Neural progenitor cell (in vitro differentiated cells): ENCODE measurements at places on chromosomes 2 and 18.
A peak's percentile ranks its signal among the peaks of the same experiment; 100 is the strongest.

DNA sequence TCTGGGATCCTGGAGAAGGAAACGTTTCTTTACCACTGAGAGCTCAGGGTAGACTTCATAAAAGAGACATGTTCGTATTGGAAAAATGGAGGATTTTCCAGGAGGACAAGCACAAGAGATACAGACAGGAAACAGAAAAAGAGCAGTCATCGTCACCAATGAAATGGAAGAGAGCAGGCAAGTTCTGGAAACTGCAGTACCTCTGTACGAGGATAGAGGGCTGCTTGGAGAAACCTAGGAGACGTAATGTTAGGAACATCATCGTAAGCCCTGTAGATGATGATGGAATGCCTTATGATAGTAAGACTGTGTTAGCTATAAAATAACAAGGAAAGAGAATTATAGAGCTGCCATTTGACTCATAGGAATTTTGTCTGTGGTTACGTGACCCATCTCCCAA, 121.1 kb upstream of the KLHL14 start:
- DNase-seq, result no peak

- DNase-seq, result no peak
Measured at GRCh38 chr2:86292571-86293515, 44.6 kb downstream of the REEP1 start.

- DNase-seq, result peak; percentile 70
Measured at GRCh38 chr18:79506191-79507075, 110.7 kb downstream of the NFATC1 start.

- no peak for DNase-seq
Measured at GRCh38 chr2:15506229-15506819, 54.8 kb downstream of the NBAS start.

DNA sequence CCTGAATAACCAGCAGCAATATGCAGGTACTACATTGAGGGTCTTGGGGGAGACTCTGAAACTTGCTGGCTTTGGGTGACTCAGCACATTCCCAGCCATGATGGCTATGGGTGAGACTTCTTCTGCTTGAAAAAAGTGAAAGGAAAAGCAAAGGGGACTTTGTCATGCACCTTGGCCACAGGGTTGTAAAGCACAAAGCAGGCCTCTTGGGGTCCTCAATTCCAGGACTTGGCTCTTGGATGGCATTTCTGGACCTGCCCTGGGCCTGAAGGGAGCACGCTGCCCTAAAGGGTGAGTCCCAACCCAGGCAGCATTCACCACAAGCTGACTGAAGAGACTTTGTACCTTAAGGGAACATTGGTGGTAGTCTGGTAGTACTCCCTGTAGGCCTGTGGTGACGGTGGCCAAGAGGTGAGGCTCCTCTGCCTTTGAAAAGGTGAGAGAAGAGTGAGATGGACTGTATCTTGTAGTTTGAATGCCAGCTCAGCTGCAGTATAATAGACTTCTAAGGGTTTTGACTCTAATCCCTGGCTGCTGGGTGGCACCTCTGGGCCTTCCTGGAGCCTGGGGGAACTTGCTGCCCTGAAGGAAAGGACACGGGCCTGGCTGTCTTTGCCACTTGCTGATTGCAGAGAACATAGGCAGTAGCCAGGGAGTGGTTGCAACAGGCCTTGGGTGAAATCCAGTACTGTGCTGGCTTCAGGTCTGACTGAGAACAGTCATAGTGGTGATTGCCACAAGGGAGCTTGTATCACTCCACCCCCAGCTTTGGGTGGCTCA, 36.5 kb upstream of the CYTIP start:
- no peak for DNase-seq

- no peak for DNase-seq
Measured at GRCh38 chr2:54209379-54209778, 46.6 kb downstream of the TSPYL6 start.

GRCh38 chr18:77039196-77040130, 93.1 kb downstream of the MBP start:
- DNase-seq, result no peak

DNA sequence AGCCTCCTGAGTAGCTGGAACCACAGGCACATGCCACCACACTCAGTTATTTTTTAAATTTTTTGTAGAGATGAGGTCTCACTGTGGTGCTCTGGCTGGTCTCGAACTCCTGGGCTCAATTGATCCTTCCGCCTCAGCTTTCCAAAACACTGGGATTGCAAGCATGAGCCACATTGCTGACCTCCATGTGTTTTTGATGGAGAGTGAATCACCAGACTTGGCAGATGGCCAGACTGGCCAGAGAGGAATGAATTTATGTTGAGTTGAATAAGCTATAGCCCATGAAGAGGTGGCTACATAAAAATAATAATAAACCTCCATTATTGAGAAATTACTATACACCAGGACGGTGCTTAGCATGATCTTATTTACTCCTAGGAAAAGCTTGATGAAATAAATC, 91.5 kb downstream of the MREG start:
- DNase-seq, result no peak

DNA sequence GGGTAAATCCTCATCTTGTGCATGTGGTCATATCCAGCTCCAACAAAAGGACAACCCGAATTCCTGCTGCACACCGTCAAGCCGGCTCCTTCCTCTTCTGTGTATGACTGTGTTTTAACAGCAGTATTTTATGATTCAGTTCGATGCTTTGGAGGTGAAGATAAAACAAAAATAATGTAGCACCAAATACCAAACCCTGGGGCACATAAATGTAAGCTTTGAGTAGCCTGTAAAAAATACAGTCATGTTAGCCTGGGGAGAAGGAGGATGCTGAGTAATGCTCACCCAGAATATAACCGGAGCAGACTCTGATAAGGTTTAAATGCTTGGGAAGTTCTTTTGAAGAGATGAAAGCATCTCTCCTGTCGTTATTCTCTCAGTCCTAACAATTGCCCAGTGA, 225.0 kb downstream of the SUCLG1 start:
- DNase-seq, result no peak

DNA sequence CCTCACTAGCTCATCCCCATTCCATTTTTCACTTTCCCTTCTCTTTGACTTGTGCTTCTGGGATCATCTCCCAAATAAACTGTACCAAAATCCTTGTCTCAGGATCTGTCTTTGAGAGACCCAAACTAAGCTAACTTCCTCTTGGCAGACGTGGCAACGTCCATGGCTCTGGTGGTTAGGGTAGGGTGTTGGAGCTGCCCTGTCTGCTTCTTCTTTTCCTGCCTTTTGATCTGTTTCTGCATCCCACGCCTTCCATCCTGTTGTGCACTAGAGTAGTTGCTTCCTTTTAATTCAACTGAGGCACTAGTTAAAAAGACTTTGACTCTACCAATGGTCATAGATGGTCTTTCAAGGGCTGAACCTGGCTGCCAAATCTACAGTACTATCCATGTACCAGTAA, 5.5 kb upstream of the MAP4K4 start:
- DNase-seq, result no peak

DNA sequence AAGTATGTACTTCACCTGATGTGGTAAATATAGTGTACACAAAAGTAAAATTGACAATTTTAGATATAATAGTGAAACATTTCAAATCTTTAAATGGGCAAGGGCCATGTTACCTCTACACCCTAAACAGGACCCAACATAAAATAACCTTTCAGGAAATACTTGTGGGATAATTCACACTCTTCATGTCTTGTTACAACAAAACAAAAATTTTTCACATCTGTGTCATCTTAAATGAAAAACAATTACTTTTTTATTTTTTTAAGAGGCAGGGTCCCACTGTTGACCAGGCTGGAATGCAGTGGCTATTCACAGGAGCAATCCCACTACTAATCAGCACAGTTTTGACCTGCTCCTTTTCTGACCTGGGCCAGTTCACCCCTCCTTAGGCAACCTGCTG, 42.1 kb downstream of the SRBD1 start:
- DNase-seq, result no peak

- peak; percentile 76 for DNase-seq
Measured at GRCh38 chr2:164061129-164061746, 325.4 kb upstream of the FIGN start.

DNA sequence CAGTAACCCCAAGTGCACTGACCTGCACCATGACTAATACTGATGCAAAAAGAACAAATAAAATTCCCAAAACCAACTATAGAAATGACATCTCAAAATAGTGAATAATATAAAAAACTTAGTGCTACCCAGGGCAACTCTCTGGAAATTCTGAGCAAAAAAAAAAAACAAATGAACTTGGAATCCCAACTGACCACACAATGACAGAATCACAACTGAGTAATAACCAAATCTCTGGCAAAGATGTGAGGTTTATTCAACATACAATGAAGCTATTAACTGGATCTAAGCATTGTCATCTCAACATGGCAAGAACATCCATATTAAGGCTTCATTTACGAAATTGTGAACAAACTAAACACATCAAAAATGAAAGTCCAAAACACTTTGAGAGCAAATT, 22.7 kb downstream of the EXOC6B start:
- no peak for DNase-seq

DNA sequence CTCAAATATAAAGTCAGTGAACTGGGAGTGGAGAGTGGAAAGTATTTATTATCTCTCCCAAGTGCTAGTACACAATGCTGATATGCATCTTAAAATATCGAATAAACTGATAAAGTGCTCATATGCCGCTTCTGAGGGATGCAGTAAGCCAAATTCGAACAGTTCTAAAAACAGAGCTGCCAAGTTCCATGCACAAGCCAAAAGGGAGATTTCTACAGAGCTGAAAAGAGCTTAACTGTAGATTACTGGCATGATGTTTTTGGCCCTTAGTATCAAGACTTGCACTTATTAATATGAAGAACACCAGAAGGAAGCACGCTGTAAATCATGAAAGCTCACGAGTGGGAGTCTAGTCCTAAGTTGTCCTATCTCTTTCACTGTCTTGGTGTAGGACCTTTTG, 7.9 kb downstream of the TMEFF2 start:
- DNase-seq, result no peak

DNA sequence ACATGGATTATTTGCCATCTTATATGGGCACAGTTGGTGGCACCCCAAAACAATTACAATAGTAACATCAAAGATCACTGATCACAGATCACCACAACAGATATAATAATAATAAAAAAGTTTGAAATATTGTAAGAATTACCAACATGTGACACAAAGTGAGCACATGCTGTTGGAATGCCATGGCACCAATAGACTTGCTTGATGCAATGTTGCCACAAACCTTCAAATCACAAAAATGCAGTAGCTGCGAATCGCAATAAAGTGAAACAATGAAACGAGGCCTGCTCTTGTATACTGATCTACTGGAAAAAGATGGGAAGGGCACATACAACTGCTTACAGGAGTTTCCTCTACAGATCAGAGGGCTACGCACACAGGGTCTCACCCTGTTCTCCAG, 32.2 kb upstream of the AMMECR1L start:
- no peak for DNase-seq

DNA sequence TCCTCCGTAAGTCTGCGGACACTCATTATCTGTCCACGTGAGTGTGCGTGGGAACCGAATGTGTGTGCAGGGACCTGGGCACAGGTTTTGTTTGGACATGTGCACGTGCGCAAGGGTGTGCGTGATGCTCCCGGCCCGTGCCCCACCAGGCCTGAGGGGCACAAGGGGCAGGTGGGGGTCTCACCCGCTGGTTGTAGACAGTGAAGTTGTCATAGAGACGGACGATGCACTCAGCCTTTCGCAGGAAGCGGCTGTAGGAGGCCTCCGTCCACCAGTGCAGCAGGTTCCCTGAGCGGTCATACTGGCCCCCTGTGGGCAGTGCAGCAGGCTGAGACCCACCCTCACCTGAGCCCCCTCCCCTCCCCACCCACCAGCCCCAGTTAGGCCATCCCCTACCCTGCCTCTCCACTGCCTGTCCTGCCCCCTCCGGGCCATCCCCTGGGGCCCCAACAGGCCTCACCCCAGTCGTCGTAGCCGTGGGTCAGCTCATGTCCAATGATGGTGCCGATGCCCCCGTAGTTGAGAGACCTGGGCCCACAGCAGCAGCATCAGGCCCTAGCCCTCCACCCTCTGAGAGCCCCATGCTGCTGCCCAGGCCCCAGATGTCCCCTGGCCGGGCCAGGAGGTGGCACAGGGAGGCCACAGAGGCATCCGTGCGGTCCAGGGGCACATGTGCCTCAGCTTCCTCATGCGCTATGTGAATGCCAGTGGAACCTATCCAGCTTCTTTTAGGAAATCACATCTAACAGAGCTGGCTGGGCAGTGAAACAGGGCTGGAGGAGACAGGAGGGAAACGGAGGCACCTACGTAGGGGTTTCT, 6.1 kb downstream of the ECEL1 start:
- DNase-seq, result no peak

DNA sequence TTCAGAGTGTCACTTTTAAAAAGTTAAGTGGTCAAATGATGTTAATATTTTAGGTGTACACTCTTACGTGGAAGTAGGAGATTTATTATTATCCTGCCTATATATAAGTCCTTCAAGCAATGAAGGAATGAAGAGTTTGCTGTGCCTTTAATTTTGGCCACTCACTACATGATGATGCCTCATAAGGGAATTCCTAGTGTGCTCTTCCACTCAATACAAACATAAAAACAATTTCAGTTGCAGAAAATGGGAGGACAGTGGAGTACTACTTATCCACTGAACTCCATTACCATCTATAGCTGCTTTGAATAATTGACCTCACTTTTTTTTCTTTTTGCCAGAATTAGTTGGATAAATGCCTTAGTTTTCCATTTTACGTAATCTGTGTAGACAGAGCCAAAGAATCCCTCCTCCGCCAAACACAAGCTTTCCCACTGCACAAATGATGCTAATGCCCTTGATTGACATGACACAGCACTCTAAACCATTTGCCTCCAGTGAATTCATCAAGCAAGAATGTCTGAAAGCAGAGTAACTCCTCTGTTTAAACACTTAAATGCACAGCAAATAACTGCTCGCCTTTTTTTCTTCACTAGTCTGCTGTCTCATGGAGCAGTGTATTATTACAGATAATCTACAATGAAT, 751.1 kb upstream of the FANCL start:
- no peak for DNase-seq

- DNase-seq, result peak; percentile 31
Measured at GRCh38 chr2:45010702-45011012, 1.4 kb upstream of the SIX2 start.

DNA sequence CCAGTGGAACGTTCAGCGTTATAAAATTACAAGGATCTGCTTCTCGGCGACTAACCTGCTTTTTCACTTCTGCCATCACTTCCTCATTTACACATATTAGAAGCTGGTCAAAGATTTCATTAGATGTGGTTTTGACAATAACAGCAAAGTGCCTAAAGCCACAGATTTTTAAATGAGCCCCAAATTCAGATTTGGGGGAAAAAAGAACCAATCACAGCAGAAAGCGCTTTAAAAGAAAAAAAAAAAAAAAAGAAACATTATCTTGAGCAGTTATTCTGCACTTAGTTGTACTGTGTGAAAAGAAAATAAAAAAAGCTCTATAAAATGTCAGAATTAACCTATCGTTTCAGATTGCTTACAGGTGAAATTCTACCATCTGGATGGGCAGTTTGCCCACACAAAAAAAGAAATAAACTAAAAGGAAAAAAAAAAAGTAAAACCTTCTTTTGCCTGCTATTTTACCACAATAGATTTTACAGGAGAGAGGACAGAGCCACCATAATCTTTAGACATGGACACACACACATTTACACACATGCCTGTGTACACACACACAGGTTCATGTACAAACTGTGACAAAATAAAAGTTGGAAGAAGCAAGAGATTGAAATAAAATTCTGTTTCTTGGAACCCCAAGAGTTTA, 167.2 kb downstream of the TCF4 start:
- no peak for DNase-seq
